ENCODE measurements at places on chromosomes 4 and X. TPM values are rescaled to one million over a fixed set of nuclear protein-coding genes. Genes with fewer than 3 reads are reported as not detected.

GRCh38 chrX:11540532-11541377 is 125.0 kb downstream of the ARHGAP6 start:
- peak; percentile 52 for DNase-seq

Gene GAGE12J
- total RNA-seq = not detected

DNA sequence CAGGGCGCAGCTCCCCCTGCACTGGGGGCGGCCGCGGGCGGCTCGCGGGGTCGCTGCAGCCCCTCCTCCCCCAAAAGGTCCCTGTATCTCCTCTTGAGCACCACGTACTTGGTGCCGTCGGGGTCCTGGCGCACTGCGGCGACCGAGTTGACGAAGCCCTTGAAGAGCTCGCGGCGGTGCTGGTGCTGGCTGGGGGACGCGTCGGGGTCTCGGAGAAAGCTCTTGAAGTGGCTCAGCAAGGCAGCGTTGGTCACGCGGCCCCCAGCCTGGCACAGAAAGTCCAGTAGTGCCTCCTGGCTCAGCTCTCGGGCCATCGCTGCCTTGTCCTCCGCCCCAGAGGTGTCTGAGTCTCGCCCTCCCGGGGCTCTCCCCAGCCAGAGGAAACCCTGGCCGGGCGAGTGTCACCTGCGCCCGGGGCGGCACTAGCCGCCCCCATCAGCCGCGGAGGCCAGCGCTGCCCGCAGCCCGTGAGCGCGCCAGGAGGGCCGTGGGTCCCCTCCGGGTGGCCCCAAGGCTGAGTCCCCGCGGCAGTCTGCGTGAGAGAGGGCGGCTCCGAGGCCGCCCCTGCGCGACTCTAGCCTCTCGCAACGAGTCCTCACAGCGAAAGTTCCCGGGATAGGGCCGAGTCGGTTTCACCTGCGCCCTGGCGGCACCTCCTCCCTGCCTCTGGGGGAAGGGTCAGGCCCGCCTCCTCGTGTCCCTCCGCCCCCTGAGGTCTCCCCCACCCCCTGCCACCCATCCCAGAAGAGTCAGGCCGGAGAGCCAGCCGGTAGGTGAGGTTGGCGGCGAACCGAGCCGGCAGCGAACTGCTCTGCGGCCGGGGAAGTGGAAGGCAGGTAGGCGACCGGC is at the start of gene SOWAHB:
TSS of gene SOWAHB (minus strand) at position 609 of the 849 bp plus-strand sequence. CDS start at position 314, 295 bp downstream.
- DNase-seq = no peak

Gene FAT4
- total RNA-seq = 12.1 TPM

Gene FGF13
- total RNA-seq = 1.8 TPM

DNA sequence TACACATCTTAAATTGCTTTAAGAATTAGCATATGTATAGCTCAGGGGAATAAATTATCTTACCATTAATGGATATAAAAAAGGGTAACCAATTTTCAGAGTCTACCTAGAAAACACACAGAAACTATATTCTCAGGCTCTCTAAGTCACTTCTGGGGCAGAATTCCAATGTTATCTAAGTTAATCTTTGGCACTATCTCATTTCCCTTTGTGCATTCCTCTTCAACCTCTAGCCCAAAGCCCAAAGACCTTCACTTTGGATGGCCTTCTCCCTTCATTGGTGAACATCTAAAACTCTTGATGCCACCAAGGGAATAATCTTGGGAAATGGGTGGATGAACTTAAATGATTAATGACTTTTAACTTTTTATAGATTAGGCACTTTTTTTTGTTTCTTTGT is 108.3 kb downstream of the APBB2 start:
- no peak for DNase-seq

Gene MED12
- total RNA-seq = 21.3 TPM

- peak; percentile 21 for DNase-seq
Observed at GRCh38 chrX:155718972-155719586, 106.3 kb upstream of the TMLHE start.

Gene HTN1
- total RNA-seq = not detected

Gene FNIP2
- 17.6 TPM for total RNA-seq

- no peak for DNase-seq
Observed at GRCh38 chr4:55736605-55737183, 82.9 kb upstream of the EXOC1L start.

Gene TMPRSS11D
- not detected for total RNA-seq

DNA sequence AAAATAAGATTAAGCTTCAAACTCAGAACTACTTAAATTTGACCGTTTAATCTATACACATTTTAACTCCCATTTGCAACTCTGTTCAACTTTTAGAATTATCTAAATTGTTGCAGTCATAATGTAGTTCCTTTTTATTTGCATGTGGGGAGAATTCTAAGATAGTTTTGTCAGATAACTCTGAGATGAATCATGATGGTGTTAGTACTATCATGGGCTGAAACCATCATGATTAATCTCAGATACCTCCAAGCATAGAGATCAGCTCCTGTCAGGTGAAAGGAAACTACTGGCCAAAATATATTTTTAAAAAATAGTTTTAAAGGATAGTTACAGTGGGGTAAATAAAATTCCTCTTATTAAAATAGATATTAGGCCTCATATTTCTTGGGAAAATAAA is 39.0 kb downstream of the FBXO8 start:
- DNase-seq = peak; percentile 38

DNA sequence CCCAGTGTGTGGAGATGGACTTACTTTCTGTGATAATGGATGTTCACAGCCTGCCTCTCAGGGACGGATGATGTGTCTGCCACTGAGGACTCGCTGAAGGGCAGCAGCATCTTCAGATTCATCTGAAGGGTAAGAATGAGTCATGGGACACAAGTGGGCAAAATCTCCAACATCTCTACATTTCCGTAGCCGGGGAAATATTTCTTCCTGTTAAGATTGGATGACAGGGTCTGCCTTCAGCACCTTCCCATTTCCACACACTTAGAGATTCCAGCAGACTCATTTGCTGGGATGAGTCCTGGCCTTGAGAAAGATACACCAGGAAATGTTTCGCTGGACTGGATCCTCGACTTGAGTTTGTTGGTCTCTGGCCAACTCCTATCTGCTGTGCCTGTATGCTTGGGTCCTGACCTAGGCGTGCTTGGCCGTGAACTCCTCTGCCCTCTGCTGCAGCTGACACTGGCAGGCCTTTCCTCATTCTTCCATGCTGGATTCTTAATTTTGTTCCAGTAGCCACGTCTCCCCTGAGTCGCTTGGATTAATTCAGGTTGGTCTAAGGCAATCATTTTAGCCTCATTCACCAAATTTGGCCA is 46.5 kb upstream of the SOD3 start:
- no peak for DNase-seq

- no peak for DNase-seq
Observed at GRCh38 chrX:54794795-54795194, 3.3 kb downstream of the ITIH6 start.

Gene ADH1A
- not detected for total RNA-seq

GRCh38 chrX:11352296-11352741 is 59.1 kb downstream of the AMELX start:
- no peak for DNase-seq

Gene MAGEB2
- total RNA-seq = not detected

GRCh38 chrX:23902419-23902818 is 5.3 kb downstream of the APOO start:
- DNase-seq = peak; percentile 58

- peak; percentile 36 for DNase-seq
Observed at GRCh38 chr4:150173432-150173861, 95.2 kb downstream of the DCLK2 start.

DNA sequence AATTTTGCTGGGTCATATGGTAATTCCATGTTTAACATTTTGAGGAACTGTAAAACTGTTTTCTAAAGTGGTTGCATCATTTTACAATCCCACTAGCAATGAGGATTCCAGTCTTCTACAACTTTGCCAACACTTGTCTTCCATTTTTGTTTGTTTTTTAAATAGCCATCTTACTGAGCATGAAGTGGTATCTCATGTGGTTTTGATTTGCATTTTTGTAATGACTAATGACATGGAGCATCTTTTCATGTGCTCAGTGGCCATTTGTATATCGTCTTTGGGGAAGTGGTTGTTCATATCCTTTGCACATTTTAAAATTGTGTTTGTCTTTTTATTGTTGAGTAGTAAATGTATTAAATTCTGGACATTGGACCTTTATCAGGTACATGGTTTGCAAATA is 94.7 kb downstream of the TMEM131L start:
- DNase-seq = no peak

DNA sequence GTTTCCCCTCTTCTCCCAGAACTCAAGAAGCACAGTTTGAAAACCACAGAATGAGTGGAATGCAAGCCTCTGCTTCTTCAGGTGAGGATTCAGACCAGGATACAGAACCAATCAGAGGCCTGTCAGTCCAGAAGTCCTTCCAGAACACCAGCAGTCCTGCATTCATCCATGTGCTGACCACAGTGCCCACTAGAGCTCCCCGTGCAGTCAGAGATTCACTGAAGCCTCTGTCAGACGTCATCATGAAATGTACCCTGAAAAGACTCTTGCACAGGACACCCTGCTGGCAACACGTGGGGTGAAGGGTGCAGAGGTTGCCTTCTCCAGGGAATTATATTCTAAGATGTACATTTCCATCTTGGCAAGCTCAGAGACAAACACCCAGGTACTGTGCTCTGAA is 75.9 kb upstream of the LSM6 start:
- DNase-seq = no peak

- no peak for DNase-seq
Observed at GRCh38 chr4:7719354-7720174, 220.1 kb downstream of the AFAP1 start.

Gene LRIT3
- not detected for total RNA-seq

- peak; percentile 5 for DNase-seq
Observed at GRCh38 chrX:148135738-148136137, 154.6 kb downstream of the FMR1NB start.

- no peak for DNase-seq
Observed at GRCh38 chr4:95358421-95358820, 190.4 kb downstream of the UNC5C start.

GRCh38 chr4:72663828-72664227 is 94.8 kb upstream of the ADAMTS3 start:
- no peak for DNase-seq

DNA sequence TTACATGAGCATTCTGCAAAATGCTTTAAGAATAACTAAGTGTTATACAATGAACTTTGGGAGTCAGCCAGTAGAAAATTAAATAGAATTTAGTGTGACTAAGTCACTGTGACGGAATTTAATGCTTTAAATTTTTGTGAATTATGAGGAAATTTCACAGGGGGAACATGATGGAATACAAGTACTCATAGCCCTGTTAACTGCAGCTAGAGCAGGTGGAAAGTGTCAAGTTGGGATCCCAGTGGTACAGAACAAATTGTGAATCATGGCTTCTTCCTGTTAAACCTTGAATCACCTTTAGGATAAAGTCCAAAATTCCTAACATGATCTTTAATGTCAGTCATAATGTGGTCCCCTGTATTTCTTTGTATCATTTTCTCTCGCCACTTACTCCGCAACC is 212.2 kb upstream of the CENPE start:
- no peak for DNase-seq

- DNase-seq = no peak
Observed at GRCh38 chr4:187059021-187059420, 335.4 kb upstream of the FAT1 start.

- DNase-seq = no peak
Observed at GRCh38 chrX:154142950-154143745, 895 bp upstream of the OPN1LW start.

Gene PARM1
- total RNA-seq = 2.0 TPM

DNA sequence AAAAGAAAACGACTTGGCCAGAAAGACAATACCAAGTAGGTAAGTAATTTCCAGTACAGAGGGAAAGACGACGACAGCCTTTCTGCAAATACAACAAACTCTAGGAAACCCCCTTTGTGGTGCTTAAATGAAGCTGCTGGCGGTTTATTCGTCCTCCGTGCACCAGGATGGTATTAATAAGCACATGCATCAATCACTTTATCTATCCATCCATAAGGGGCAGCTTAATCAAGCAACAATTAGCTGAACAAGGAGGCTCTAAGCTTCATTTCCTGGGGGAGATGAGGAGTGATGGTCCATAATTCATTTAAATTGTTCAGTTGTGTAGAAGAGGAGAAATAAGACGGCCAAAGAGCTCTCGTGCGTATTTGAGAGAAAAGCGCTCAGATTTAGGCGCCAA is 26.2 kb downstream of the IRF2 start:
- no peak for DNase-seq

DNA sequence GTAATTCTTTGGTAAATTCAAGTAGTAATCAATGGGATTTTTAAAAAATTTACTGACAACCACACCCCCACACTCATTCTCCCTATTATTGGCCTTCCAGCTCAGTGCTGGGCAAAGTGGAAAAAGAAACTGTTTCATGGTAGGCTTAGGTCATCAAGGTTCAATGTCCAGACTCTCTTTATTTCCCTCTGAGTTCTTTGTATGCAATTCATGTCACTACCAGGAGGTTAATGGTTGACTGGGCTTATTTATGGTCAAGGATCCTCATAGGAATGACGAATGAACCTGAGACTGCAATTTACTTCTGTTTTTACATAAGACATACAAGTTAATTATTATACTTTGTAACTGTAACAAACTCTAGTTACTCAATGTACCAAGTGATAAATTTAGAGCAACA is 403.2 kb downstream of the KLHL13 start:
- no peak for DNase-seq

Gene SRPK3
- 1.3 TPM for total RNA-seq

Gene P2RY8
- under 0.01 TPM for total RNA-seq

GRCh38 chrX:97672608-97673007 is 788.9 kb downstream of the RPA4 start:
- no peak for DNase-seq

GRCh38 chr4:17876943-17877342 is 66.2 kb downstream of the NCAPG start:
- DNase-seq = no peak

- peak; percentile 84 for DNase-seq
Observed at GRCh38 chr4:114180481-114180880, 201.0 kb upstream of the ARSJ start.

GRCh38 chr4:76716658-76717057 is 181.3 kb downstream of the SOWAHB start:
- no peak for DNase-seq

Gene NPY1R
- not detected for total RNA-seq

Gene SULT1E1
- not detected for total RNA-seq

GRCh38 chr4:123361195-123361861 is 35.3 kb upstream of the SPRY1 start:
- DNase-seq = peak; percentile 97

GRCh38 chrX:46913667-46914066 is 1.4 kb downstream of the JADE3 start:
- no peak for DNase-seq
